ENCODE measurements at places on chromosomes 16 and 17.

- H3K27ac ChIP-seq, result peak overlapping the region; percentile 39
- peak; percentile 91 for DNase-seq
- H3K4me1 ChIP-seq, result peaks cover 6% of the 10 kb centered on the region
- H3K27me3 ChIP-seq, result no peaks in the 10 kb centered on the region
Measured at GRCh38 chr17:41521574-41522261, 3.0 kb upstream of the KRT15 start.

DNA sequence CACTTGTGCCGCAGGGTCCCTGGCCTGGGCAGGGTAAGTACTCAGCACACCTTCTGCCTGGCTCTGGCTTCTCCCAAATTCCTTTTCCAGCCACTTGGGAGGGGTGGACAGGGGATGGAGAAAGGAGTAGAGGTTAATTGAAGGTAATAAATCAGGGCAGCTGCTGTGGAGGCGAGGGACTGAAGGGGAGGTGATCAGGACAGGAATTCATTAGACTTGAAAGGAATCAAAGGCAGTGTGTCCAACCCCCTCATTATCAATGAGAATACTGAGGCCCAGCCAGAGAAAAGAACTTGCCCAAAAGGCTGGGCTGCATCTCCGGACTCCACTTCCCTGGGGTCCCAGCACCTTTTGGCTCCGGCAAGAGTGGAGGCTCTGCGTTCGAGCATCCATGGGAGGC, 2.4 kb downstream of the SOST start:
- no peaks in the 10 kb centered on the region for H3K27me3 ChIP-seq
- H3K4me3 ChIP-seq, result no peak overlapping the region

GRCh38 chr17:83109793-83110645, 30.6 kb downstream of the METRNL start:
- H3K4me3 ChIP-seq, result no peak overlapping the region
- no peaks in the 10 kb centered on the region for H3K27me3 ChIP-seq
- peak overlapping the region; percentile 90 for H3K27ac ChIP-seq
- peak; percentile 90 for DNase-seq
- H3K36me3 ChIP-seq, result no peaks in the 10 kb centered on the region

GRCh38 chr16:719815-720446, 1.0 kb upstream of the ANTKMT start:
- H3K4me1 ChIP-seq, result peaks cover 28% of the 10 kb centered on the region
- H3K4me3 ChIP-seq, result peak overlapping the region; percentile 75
- DNase-seq, result peak; percentile 39
- peaks cover 3% of the 10 kb centered on the region for H3K36me3 ChIP-seq
- peak overlapping the region; percentile 87 for H3K27ac ChIP-seq

- no peak overlapping the region for H3K27ac ChIP-seq
- H3K27me3 ChIP-seq, result no peaks in the 10 kb centered on the region
- peaks cover 9% of the 10 kb centered on the region for H3K36me3 ChIP-seq
- DNase-seq, result no peak
Measured at GRCh38 chr17:75755205-75755901, 9.6 kb downstream of the GALK1 start.

Data from upper lobe of left lung (tissue), 6 donors.